ENCODE measurements at places on chromosomes 5 and 9.
A peak's percentile ranks its signal among the peaks of the same experiment; 100 is the strongest.

- DNase-seq: no peak
Observed at GRCh38 chr5:124154714-124155113, 591.7 kb downstream of the ZNF608 start.

GRCh38 chr9:130901498-130902203 lies 5.0 kb upstream of the QRFP start:
- DNase-seq: no peak

GRCh38 chr5:178116143-178116885 lies 3.0 kb downstream of the N4BP3 start:
- no peak for DNase-seq

DNA sequence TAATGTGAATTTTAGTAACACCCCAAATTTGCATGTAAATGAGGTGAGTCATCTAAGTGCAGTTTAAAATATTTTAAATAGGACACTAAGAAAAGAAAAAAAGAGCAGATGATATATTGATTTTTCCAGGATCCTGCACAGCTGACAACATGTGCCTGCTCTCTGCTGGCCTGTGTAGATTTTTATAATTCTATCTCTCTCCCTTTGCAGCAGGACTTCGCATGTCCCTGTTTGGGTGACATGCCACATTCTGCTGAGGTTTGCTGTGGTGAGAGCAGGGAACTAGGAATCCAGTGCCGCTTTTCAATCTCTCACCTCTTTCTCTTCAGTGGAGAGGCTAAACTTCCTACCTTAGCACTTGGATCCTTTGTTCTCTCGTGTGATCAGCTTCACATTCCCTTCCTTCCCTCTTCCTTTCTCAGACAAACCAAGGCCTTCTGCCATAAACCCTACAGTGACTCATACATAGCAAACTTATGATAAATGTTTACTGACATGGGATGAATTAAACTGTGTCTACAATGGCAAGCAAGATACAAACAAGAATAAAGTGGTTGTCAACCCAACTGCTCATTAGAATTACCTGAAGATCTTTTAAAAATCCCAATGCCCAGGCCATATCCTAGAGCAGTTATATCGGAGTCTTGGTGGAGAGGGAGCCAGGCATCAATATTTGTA lies 198.8 kb upstream of the EFNA5 start:
- no peak for DNase-seq

DNA sequence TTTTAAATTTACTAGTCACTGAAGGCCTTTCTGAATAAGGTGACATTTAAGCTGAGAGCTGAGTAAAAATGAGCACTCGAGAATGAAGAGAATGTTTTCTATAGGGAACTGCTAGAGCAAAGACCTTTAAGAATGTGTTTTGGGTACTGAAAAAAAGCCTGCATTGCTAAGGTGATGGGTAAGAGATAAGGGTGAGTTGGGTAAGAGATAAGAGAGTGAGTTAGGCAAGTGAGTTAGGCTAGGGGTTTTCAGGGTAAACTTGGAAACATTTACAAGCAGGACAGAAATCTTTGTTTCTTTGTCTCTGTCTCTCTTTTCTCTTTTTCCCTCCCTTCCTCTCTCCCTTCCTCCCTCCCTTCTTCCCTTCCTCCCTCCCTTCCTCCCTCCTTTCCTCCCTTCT lies 5.6 kb downstream of the RAD23B start:
- no peak for DNase-seq

- no peak for DNase-seq
Observed at GRCh38 chr5:53779541-53779981, 219.1 kb downstream of the NDUFS4 start.

- no peak for DNase-seq
Observed at GRCh38 chr5:181042722-181043121, 2.7 kb downstream of the BTNL9 start.

DNA sequence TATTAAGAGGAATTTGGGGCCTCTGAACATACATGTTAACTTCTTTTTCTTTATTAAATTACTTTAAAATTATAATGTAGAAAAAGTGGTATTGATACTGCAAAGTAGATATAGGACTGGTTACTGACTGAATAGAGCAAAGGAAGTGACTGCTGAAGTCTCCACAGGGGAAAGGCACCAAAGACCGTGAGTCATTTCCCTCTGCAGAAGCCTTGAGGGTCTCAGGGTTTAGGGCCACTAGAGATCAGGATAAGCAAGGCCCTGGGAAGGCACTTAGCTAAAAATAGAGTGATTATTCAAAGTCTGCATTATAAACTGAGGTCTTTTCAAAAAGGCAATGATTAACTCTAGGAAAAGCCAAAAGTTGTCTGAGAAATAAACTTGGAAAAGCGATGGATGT lies 44.7 kb upstream of the ITGA1 start:
- no peak for DNase-seq

- no peak for DNase-seq
Observed at GRCh38 chr9:129677456-129677855, 12.0 kb downstream of the PRRX2 start.

GRCh38 chr5:72179028-72179815 lies 71.9 kb downstream of the MAP1B start:
- DNase-seq: peak; percentile 61

DNA sequence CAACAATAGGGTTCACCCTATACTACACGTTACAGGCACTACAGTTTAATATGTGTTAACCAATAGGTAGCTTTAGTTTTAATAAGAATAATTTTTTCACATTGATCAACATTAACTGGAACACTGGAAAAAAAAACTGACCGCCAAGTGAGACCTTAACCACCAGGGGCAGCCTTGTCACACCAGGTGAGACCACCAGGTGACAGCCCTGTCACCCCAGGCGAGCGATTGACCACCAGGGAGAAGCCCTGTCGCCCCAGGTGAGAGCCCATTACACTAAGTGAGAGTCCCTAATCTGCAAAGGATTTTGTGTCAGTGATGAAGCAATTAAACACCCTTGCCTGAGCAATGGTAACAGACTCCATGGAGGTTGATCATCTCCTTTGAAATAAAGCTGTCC lies 75.4 kb upstream of the SYK start:
- DNase-seq: no peak

DNA sequence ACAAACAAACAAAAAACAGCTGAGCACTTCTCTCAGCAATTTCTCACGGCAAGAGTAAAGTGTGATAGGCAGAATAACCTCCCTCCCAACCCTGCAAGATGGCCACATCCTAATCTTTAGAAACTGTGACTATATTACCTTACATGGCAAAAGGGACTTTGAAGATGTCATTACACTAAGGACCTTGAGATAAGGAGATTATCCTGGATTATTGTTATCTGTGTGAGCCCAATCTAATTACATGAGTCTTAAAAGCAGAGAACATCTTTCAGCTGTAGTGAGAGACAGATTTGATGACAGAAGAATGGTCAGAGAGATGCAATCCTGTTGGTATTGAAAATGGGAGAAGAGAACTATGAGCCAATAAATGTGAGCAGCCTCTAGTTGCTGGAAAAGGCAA lies 347.9 kb downstream of the CDH9 start:
- no peak for DNase-seq

GRCh38 chr5:72681781-72682180 lies 134.7 kb upstream of the TNPO1 start:
- no peak for DNase-seq
